ENCODE measurements at places on chromosomes 2 and 18. TPM values are rescaled to one million over a fixed set of nuclear protein-coding genes. Genes with fewer than 3 reads are reported as not detected.
A peak's percentile ranks its signal among the peaks of the same experiment; 100 is the strongest.

The STARD6 gene
- polyA plus RNA-seq, result 0.15 TPM

The NYAP2 gene
- 0.13 TPM for polyA plus RNA-seq

DNA sequence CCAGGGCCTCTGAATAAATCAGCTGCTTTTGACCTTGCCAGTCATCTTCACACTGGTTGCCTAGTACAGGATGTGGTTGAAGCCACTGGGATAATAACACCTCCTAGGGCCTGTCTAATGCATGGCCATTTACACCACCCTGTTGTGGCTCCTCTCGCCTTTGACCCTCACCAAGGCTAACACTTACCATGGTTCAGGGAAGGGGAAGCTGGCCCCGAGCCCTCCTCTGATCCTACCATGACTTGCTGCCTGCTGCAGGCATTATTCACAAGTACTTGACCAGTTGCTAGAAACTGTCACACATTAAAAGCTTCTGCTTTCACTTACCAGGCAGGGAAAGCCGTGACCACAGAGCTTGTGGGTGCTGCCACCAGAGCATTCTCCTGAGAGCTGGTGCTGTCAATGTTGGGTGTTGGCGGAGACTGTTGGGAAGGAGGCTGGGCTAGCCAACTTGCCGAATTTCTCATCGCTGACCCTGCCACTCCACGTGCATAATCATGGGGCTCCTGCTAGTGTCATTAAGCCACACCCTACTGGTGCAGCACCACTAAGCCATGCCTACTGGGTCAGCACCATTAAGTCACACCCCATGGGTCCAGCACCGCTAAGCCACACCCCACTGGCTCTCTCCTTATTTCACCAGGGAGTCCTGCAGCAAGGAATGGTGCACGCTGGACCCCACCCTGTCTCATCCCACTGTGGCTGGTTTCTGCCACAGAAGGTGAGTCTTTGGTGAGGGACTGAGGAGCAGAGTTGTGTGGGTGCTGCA is 47.0 kb upstream of the TTC39C start:
- no peak for DNase-seq

- peak; percentile 56 for DNase-seq
Observed at GRCh38 chr18:58045242-58046092, 1.4 kb downstream of the NEDD4L start.

GRCh38 chr2:6810961-6811360 is 54.7 kb downstream of the CMPK2 start:
- DNase-seq, result no peak

GRCh38 chr2:176710657-176711186 is 441.5 kb downstream of the MTX2 start:
- no peak for DNase-seq

DNA sequence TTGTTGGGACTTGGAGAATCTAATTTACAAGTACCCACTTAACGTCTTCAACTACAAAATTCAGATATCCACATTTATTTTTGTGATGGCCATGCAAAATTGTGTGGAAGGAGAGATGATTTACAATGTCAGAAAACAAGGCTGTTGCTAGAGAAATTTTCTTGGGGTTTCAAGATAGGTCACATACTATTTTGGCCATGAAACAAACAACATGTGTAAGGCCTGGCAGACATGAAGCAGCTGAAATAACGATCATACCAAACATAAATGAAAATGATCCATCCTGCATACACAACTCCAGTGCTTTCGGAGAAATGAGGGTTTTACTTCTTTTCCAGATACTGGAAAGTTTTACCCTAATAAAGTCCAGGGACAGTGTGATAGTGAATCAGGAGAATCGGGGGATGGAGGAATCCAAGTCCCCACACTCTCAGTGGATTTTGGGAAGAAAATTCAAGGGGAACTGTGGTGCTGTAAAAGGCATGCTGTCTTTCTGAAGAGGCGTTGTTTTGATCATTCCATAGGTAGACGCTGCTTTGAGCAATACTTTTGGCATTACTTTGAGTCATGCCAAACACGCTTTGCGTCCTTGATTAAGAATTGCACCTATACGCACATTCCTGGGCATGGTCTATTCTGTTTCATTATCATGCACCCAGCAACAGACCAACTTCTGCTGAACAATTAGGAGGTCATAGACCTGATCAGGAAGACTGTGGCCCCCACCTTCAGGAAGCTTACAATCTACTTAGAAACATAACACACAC is 79.4 kb downstream of the POU3F3 start:
- no peak for DNase-seq

- peak; percentile 66 for DNase-seq
Observed at GRCh38 chr18:25503567-25504081, 151.7 kb upstream of the ZNF521 start.

- no peak for DNase-seq
Observed at GRCh38 chr2:10392548-10392947, 55.6 kb downstream of the ODC1 start.

DNA sequence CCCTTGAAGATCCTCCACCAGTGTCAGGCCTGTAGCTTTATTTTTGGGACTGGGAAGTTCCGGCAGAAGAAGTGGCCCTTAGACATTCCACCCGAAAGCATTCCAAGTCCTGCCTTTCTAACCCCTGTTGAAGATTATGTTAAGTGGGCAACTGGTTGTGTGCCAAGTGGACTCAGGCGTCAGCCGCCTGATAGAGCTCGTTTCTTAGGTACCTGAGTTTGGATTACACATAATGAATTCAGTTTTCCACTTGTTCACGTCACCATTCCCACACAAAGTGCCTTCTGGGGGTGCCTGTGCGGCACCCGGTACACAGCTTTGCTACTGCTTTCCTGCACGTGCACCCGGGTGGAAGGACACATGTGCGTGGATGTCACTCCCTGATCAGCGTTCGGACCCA is 156.5 kb downstream of the PTGR3 start:
- peak; percentile 73 for DNase-seq

DNA sequence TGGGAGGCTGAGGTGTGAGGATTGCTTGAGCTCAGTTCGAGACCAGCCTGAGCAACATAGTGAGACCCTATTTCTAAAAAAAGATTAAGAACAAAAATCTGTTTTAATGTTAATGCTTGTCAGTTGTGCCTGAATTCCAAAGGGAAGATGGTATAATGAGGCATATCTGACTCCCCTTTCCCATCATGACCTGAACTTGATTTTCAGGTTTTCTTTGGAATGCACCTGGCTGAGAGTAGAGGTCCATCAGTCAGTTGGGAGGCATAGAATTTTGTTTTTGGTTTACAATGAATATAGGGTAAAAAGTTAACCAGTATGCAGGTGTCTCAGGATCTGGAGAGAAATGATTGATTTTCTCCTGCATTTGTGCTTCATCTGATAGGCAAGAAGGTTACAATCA is 20.4 kb downstream of the RPIA start:
- DNase-seq, result no peak

The ITGB6 gene
- 9.3 TPM for polyA plus RNA-seq

The PPP1CB gene
- polyA plus RNA-seq, result 132 TPM

The ANKRD29 gene
- 47.9 TPM for polyA plus RNA-seq

The RIT2 gene
- polyA plus RNA-seq, result not detected

The DIPK1C gene
- 0.05 TPM for polyA plus RNA-seq

DNA sequence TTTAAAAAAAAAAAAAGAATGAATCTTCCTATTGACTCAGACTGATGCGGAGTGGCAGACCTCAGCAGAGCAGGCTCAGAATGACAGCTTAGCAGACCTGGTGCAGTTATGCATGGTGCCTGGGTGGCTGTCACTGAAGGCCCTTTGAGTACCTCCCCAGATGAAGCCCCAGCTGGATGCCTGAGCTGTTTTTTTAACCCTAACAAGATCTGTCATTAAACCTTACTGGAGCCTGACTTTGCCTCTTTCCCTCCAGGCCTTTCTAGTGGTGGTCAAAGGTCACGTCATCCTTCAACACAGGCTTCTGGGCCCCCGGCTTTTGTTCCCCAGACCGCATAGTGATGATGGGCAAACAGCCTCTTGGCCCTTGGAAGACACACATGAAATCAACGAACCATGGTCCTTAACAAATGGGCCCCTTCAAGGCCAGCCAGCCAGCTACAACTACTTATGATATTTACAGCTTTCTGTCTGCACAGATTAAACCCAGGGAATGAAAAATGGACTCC is 138.3 kb upstream of the CYP1B1 start:
- no peak for DNase-seq

The CAMKMT gene
- 9.1 TPM for polyA plus RNA-seq

The AGPS gene
- polyA plus RNA-seq, result 34.9 TPM

The FOSL2 gene
- polyA plus RNA-seq, result 12.7 TPM

The C2orf80 gene
- not detected for polyA plus RNA-seq

The IHH gene
- polyA plus RNA-seq, result 1.2 TPM

GRCh38 chr2:59276033-59276432 is 1034.9 kb upstream of the FANCL start:
- DNase-seq, result no peak

GRCh38 chr18:12458771-12459170 is 51.0 kb downstream of the PRELID3A start:
- DNase-seq, result no peak

The HOXD3 gene
- polyA plus RNA-seq, result 0.22 TPM

GRCh38 chr2:118945881-118946280 is 3.9 kb downstream of the MARCO start:
- no peak for DNase-seq

DNA sequence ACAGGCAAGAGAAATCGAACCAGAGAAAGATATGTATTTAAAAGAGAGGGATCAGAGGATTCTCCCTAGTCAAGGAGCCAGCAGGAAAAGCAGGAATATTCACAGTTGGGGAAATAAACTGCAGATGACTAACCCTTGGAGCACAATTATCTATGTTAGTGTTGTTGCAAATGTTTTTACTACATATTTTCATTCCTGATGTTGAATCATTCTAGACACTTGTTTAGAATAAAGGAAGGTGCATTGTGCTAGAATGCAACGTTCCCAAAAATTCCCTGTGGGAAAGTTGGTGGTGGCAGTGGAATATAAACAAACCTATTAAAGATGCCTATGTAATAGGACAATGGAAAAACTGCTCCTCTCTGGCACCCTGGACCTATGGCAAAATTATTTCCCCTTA is 63.3 kb downstream of the DTNA start:
- no peak for DNase-seq

- no peak for DNase-seq
Observed at GRCh38 chr2:230134496-230135129, 65.9 kb upstream of the SLC16A14 start.

The UGT1A1 gene
- 0.07 TPM for polyA plus RNA-seq

DNA sequence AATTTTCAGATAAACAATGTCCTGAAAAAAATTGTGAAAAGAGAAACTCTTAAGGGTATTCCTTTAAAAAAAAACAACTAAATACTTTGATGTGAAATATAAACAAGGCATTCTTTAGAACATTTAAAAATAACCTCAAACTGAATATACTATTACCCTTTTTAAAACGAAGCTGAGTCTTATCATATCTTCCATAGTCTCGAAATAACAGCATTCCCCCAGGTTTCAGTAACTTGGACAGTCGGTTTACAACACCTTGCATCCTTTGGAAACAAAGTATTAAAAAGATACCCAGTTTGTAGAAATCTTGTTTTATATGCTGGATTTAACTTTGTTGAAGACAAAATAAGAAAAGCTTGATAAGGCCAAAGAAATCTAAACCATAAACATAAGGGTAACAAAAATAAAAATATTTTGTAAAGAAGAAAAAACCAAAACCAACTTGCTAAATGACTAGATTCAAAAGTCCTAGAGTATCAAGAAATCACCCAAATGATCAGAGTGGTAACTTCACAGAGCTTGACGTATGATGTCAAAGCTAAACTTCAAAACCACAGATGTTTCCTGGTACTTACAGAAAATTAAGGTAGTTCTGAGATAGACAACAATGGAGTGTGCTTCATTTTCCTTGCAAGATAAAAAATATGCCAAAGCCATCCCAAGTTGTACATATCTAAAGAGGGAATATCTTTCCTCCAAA is 107.8 kb downstream of the METTL8 start:
- DNase-seq, result no peak

GRCh38 chr18:79784965-79785770 is 12.6 kb upstream of the KCNG2 start:
- DNase-seq, result no peak

- no peak for DNase-seq
Observed at GRCh38 chr2:236570081-236570868, 650 bp downstream of the ACKR3 start.

The GPATCH11 gene
- 11.5 TPM for polyA plus RNA-seq

GRCh38 chr2:159755788-159756187 is 42.2 kb downstream of the CD302 start:
- DNase-seq, result no peak

DNA sequence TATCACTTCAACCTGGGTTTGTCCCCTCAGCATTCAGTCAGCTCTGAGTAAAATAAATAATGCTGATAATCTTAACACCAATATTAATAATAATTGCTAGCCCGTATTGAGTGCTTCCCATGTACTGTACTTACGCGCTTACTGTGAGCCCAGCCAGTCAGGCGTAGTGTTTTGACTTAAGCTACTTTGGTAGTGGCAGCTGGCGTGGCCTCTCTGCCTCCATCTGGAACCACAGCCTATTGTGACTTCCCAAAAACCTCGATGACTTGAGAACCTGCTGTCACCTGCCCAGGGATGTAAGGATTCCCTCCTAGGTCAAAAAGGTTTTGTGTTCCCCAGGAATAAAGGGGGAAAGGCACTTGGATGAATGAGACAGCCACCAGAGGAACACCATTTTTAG is 53.2 kb downstream of the SUMO1 start:
- DNase-seq, result no peak

DNA sequence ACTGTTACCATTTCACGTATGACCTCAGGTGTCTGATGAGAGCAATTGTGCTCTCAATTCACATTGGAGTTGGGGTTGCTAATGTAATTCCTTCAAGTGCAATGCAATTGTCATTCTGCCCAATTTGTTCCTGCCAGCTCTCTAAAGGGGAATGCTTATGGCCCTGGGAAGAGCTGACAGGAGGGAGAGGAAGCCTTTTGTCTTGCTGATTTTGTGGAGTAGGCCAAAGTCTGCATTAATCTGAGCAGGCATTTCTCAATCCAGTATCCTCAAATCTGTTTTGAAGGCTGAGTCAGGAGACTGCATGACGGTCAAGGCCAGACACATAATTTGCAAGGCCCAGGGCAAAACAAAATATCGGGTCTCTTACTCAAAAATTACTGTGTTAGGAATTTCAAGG is 326.4 kb upstream of the SPHKAP start:
- DNase-seq, result no peak

The NT5C1B gene
- polyA plus RNA-seq, result 1.3 TPM
